ENCODE measurements at places on chromosomes 12 and 14. TPM values are rescaled to one million over a fixed set of nuclear protein-coding genes. Genes with fewer than 3 reads are reported as not detected.

DNA sequence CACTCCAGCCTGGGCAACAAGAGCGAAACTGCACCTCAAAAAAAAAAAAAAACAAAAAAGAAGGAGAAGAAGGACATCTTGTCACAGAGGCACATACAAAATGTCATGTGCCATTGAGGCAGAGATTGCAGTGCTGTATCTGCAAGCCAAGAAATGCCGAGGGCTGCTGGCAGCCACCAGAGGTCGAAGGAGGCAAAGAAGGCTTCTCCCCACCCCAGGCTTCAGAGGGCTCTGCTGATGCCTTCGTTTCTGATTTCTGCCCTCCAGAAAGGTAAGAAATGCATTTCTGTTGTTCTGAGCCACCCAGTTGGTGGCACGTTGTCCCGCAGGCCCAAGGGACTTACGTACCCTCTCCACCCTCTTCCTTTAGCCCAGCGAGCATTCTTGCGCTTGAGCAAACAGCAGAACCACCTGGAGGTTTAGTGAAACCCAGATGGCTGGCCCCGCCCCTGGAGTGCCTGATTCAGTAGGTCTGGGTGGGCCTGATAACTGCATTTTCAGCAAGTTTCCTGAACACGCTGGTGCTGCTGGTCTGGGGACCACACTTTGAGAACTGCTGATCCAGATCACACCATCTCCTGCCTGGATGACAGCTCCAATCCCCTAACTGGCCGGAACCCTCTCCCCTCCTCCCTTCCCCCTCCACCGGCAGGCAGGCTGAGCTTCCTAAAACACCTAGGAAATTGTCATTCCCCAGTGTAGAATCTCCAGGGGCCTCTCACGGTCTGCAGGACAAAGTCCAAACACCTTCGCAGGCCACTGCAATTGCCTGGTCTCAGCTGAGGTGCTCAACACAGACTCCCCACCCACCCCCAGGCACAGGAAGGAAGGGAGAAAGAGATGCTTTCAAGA, 21.1 kb upstream of the SCARB1 start:
- H3K4me1 ChIP-seq, result peaks cover 7% of the 10 kb centered on the region
- H3K36me3 ChIP-seq, result no peaks in the 10 kb centered on the region
- H3K27ac ChIP-seq, result no peak overlapping the region
- no peak for DNase-seq
- H3K27me3 ChIP-seq, result no peaks in the 10 kb centered on the region

- H3K27me3 ChIP-seq, result no peaks in the 10 kb centered on the region
- no peaks in the 10 kb centered on the region for H3K4me1 ChIP-seq
Measured at GRCh38 chr14:72682188-72682587, 211.7 kb downstream of the DPF3 start.

PPP1R36 gene
- 0.81 TPM for polyA plus RNA-seq

LPCAT3 gene
- polyA plus RNA-seq, result 18.4 TPM

LTBR gene
- polyA plus RNA-seq, result 2.8 TPM
